GF-D8 (cell line): ENCODE measurements at places on chromosomes 7 and 10.

- DNase-seq: no peak
Measured at GRCh38 chr7:137403353-137403695, 59.8 kb upstream of the PTN start.

DNA sequence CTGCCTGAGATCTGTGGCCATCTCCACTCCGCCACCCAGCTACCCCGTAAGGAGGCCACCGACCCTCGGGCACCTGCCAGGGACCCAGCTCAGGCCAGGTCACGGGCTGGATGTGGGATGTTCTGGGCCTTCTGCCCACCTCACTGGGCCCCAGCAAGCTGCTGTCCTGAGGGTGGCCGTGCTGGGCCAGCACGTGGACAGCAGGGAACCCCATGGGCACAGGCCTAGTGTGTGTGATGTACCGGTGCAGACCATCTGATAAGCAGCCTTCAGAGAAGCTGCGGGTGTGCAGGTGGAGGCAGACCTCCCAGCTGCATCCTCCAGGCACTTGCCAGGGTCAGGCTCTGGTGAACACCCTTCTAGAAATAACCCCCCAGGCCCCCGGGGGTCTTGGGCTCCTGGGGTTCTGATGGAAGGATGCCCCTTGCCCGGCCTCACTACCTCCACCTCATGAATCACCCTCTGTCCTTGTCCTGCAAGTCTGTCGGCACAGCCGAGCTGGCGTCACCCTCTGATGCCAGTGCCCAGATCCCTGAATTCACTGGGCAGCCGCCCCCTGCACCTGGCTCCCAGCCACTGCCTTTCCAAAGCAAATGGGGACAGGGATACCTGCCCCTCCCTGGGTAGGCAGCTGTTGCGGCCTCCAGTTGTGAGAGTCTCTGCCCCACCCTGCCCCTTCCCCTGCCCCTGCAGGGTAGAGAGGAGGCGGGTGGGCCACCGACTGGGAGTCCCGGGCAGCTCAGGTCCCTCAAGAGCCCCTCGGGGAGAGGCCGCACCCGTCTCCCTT lies 139.8 kb downstream of the FAM53B start:
- no peak for DNase-seq

DNA sequence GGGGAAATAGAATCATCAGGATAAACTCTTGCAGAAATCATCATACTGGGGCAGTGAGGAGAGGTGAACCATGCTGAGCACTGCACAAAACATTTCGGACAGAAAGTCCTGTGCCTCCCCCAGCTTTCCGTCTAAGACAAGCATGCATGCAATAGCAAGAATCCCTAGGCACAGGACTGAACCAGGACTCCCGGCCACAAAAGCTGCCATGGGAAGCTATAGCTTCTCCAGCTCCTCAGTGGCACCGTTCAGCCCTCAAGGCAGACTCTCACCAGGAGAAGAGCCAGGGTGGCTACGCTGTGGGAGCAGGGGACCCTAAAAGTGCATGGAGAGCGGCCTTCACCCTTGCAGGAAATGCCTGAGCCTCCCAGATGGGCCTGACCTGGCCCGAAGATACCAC lies 70.8 kb downstream of the ASB13 start:
- DNase-seq: no peak

- DNase-seq: no peak
Measured at GRCh38 chr7:12647364-12648219, 39.8 kb upstream of the ARL4A start.

DNA sequence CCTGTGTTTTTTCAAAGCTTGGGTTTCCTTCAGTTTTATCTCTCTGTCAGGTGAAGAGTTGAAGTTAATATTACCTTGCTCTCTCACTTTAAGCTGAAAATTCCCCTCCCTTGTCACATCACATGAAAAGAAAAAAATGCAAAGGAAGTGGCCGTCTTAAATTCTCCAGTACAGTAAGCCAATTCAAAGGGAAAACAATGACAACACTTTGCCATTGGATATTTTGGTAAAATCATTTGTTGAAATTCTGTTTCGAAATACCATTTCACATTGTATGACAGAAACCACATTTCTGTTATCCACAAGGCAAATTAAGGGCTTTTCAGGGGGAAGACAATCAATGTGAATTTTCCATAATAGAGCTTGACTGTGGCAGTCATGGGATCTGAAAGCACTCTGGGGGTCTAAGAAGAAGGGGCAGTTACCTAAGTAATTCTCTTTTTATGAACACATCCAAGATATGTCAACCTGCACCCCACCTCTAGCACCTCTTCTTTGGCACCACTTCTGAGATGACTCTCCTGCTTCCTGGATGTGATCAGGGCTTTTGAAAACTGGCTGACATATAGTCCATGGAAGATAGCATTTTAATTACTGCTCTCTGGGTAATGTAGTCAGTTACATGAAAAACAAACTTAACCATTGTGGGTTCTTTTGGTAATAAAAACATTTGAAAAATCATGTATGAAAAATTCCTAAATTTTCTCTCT lies 63.8 kb downstream of the ENTPD1 start:
- no peak for DNase-seq

DNA sequence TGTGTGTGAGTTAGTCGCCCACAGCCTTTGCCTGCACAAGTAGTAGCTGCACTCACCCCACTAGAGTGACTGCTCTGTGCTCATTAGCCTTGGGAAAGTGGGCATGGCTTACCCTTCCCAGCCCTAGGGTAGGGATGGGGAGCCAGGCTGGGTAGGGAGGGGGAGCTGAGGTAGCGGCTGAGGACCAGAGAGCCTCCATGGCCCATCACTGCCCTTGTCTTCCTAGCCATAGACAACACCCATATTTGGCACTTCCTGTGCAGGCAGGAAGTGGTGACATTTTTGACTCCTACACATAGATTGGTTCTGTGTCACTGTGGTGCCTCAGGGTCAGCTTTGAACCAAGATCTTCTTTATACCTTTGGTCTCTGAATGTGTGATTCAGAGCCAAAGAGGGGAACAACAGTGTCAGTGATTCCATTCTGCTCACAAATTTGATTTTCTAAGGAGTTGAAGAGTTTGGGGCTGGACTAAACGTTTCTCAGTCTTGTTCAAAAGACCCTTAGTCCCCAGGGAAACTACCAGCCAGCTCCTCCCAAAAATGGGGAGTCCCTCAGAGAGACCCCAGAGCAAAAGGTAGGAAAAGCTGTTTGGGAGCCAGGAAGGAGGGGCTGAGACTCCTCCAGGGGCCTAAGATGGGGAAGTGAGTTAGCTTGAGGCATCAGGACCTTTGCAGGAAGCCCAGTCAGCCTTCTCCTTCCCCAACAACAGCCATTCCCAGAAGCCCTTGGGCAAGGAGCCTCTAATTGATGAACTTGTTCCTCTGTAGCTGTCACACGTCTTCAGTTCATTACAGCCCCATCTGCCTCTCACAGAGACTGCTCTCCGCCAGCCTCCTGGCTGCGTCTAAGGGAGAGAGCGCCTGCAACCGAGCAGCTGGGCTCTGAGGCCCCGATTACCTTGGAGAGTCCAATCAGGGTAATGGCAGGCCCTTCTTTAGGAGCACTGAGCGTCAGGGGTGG lies 135.0 kb downstream of the CDH23 start:
- DNase-seq: no peak

DNA sequence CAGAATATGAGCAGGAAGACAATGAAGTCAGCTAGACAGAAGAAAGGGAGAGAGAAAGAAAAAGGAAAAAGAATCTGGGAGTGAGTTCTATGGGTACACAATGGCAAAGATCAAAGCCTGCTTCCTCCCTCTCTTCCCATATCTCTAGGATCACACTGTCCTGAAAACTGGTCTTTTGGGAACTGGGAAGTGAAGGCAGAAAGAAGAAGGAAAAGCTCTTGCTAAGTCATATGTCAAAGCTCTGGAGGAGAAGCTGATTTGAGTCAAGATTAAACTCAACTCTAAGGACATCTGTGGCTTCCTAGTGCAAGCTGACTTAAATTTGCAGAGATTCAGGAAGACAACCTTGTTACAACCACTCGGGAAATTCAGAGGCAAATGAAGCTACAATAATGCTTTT lies 147.5 kb downstream of the DOCK4 start:
- no peak for DNase-seq

DNA sequence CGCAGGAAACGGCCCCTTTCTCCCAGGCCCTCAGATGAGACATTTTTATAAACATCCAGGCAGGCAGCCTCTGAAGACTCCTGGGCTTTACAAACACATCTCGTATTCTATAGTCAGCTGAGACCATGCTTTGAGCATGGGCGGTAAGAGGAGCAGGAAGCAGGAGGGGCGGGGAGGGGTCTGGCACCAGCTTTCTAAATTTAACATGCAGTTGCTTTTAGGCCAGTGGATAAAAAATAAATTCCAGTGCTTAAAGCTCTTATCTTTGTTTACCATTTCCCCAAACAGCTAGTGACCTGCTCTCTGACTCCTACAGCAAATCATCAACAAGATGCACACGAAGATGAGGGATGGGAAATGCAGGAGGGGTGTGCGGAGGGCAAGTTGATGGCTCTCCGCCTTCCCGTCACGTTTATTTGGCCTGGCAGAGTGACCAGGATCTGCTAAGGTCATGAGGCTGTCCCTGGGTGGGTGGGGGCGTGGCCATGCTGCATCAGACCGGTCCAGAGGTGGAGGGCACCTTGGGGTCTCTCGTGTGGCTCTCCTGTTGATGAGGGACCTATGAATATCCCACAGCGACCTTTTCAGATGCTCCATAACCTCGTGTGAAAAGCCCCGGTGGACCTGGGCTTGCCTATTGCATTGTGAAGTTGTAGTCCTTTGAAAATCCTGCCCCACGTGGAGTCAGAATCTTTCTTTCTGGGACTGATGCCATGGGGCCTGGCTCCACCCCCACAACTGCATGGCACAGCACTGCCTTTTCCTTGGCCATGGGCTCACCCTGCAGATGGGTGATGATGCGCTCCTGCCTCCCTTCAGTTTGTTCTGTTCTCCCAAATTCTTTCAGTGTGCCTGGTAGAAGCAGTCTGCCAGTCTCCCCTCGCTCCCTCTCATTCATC lies 67.5 kb downstream of the PARP12 start:
- DNase-seq: no peak

DNA sequence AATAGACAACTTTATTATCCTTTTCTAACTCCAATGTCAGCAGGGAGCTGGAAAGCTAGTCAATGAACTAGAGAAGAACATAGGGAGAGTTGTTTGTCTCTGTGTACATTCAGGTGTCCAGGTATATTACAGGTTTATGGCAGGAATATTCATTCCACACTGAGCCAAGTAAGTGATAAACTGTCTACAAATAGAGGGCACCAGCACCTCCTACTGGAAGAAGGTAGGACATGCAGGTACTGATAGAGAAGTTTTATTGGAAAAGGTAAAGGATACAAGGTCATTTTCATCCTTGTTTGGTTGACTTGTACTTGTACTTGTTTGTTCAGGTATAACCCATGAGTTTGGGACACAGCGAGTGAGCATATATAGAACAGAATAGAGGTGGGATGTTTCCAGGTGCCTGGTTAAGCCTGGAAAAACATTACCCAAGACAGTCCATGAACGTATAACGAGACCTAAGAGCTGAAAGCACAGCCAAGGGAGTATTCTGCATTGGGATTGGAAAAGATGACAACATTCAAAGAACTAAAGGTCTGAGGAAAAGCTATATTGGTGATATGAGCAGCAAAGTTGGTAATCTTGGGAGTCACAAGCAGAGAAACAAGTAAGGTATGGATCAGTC lies 61.4 kb upstream of the PPP1R3C start:
- no peak for DNase-seq
